ENCODE measurements at places on chromosomes 4 and X.

DNA sequence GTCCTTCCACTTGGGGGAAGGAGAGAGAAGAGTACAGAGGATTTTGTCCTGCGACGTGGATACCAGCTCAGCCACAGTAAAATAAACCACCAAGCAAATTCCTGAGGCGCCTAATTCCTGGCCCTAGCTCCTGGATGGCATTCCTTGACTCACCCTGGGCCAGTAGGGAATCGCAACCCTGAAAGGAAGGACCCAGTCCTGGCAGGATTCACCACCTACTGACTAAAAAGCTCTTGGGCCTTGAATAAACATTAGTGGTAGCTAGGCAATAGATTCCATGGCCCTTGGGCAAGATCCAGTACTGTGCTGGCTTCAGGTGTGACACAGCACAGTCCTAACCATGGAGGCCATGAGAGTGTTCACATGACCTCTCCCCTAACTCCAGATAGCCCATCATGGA lies 45.6 kb downstream of the GABRA3 start:
- no peak for DNase-seq

DNA sequence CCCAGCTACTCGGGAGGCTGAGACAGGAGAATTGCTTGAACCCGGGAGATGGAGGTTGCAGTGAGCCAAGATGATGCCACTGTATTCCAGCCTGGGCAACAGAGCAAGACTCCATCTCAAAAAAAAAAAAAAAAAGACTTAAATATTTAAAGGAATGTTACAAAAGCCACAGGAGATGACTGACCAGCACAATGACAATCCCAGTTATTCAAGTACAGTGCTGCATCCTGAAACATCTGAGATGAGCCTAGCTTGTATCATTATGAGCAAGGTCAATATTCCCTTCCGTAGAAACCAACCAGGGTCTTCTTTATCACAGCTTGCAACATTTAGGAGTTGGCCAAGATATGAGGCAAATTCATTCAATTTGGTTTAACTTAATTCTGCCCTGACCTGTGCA lies 38.6 kb downstream of the LNX1 start:
- no peak for DNase-seq

- no peak for DNase-seq
These were observed 84.8 kb upstream of the BMP2K start for GRCh38 chr4:78691334-78691754.

GRCh38 chr4:105858466-105859040 lies 36.7 kb upstream of the NPNT start:
- DNase-seq, result no peak

- DNase-seq, result no peak
These were observed 13.4 kb downstream of the LEF1 start for GRCh38 chr4:108155373-108155772.

Measured in stimulated activated CD4-positive, alpha-beta T cell treated with anti-CD3 and anti-CD28 coated beads, TNF-alpha, amount 100 ng/mL, for 24 hours (primary cell).